Urothelium cell line (cell line): ENCODE measurements at places on chromosomes 16 and 17.

GRCh38 chr16:85783441-85783840, 15.9 kb downstream of the EMC8 start:
- DNase-seq, result no peak

DNA sequence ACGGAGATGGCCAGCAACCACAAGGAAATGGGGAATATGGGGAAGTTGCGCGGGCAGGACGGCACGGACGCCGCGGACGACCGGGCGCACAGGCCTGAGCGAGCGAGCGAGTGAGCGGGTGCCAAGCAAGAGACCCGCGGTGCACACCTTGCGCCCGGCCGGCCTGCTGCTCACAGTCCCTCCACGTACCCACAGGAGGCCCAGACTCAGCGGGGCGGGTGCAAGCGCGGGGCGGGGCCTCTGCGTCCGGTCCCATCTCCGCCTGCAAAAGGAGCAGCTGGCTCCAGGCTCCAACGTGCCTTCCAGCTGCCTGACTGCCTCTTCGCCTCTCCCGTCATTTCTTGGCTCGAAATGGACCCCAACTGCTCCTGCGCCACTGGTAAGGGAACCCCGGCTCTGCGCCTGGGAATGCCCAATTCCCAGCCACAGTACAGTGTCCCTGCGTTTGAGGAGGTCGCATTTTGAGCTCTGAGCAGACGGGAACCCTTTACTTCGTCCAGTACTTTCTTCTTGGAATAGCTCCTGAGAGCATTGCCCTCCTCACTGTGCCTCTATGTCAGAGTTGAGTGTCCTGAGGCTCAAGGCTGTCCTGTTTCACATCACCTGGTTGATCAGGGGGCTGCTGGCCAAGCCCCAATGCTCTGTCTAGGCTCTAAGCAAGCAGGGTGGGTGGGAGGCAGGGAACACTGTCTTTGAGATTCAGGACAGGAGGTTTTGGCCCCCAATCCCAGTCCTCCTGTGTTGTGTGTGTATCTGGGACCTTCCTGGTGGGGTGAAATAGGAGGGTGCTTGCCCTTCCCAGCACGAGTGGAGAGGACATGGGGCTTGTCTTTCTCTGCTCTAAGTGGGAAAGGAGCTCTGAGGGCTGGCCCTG, 8.1 kb upstream of the MT1E start:
- no peak for DNase-seq

- DNase-seq, result no peak
These were observed 25.9 kb downstream of the HOXB1 start for GRCh38 chr17:48504953-48505352.

GRCh38 chr17:67041941-67042899, 2.1 kb upstream of the CACNG1 start:
- DNase-seq, result no peak

GRCh38 chr17:38534498-38534885, 71.3 kb downstream of the SRCIN1 start:
- DNase-seq, result no peak

DNA sequence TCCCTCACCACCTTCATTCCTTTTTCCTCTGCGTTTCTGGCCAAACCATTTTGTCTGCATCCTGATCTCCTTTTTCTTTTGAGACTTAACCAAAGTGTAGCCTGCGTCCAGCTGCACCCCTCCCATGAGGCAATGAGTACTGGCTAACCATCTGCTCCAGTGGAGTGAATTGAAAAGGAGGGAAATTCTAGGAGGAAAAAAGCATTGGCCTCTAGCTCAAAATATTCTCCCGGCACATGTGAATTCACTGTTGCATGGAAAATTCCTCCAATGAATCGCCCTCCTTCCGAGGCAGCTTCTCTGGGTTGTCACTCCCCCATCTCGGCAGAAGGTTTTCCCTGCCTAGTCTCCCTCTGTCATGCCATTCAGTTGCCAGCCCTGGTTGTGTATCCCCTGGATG, 5.6 kb downstream of the RAP1GAP2 start:
- no peak for DNase-seq

GRCh38 chr17:49851387-49852291, 3.8 kb upstream of the TAC4 start:
- DNase-seq, result peak; percentile 77

DNA sequence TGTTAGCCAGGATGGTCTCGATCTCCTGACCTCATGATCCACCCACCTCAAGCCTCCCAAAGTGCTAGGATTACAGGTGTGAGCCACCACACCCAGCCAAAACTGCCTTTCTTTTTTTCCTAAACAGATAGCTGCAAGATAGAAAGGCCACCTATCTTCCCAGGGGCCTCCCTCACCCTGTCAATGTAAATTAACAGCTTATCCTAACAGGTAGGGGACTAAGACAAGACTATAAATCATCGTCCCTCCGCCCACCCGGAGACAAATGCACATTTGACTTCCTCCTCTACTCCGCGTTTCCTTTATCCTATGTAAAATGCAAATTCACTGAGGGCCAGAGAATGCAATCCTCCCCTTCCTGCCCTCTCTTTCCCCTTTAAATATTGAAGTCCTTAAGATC, 71.4 kb downstream of the MARF1 start:
- no peak for DNase-seq

GRCh38 chr17:19799796-19800195, 51.7 kb upstream of the ALDH3A1 start:
- no peak for DNase-seq

DNA sequence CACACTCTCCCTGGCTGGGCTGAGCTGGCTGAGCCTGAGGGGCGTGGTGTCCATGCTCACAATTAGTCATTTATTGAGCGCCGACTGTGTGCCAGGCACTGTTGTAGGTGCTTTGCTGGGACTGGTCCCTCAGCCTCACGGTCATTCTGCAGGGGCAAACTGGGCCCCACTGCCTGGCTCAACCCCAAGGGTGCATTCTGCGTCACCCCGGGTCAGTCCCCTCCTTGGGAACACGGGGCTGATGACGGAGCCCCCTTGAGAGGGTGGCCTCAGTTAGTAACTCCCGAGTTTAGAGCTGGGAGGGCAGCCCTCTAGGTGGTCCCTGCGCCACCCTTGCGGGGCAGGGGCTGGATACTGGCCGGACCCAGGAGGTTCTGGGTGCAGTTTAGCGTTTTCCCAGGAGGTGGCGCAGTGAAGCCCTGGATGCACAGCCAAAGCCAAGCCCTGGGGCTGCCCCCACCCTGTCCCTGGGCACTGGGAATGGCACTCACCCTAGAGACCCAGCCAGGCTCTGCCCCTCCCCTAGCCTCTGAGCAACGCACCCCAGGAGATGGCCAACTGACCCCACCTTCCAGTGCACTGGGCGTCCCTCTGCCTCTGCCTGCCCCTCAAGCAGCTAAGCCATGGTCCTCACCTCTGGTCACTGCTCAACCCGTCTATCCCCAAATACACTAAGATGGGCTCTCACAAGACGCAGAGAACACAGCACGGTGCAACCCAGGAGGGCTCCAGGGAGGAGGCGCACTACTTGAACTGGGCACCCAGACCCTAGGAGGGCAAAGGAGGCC, 243.2 kb upstream of the GSE1 start:
- peak; percentile 79 for DNase-seq

GRCh38 chr16:16062023-16062937, 112.9 kb downstream of the ABCC1 start:
- no peak for DNase-seq

GRCh38 chr17:624341-624860, 90.2 kb downstream of the VPS53 start:
- DNase-seq, result no peak

GRCh38 chr17:1813088-1813487, 16.6 kb downstream of the SMYD4 start:
- no peak for DNase-seq

DNA sequence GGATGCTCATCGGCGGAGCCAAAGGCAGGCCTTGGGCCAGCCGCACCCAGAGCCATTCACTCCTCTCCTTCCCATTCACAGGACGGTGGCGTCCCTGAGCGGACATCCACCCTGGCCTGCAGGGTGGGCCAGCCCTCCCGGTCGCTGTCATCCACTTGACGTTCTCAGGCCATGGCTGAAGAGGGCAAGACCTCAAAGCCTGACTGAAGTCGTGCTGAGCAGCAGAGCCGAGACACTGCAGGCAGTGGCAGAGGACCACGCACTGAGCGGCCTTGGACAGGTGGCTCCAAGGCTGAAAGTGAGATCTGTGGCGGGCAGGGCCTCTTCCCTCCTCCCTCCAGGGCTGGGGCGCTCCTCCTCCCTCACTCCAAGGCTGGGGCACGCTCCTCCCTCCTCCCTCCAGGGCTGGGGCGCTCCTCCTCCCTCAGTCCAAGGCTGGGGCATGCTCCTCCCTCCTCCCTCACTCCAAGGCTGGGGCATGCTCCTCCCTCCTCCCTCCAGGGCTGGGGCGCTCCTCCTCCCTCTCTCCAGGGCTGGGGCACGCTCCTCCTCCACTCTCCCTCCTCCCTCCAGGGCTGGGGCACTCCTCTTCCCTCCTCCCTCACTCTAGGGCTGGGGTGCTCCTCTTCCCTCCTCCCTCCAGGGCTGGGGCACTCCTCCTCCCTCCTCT, 24.1 kb downstream of the GNPTG start:
- no peak for DNase-seq

DNA sequence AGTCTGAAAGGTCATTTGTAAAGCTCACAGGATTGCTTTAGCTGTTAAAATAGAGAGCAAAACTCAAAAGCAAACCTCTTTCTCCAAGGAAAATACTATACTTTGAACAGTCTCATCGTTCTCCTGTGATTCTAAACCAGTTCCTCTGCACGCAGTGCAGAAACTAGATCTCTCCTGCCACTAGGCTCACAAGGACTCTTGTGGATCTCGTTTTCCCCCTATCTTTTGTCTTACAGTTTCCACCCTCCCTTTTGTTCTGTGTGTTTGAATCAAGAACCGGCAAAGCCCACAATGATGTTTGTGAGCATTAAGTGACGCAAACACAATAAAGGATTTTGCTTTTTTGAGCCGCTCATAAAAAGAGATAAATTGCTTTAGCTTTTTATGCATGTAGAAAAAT, 1103.5 kb upstream of the RBFOX1 start:
- no peak for DNase-seq

- no peak for DNase-seq
These were observed 11.0 kb downstream of the HSD11B2 start for GRCh38 chr16:67441907-67442306.

- DNase-seq, result peak; percentile 32
These were observed 25.6 kb downstream of the SOST start for GRCh38 chr17:43732958-43733357.

DNA sequence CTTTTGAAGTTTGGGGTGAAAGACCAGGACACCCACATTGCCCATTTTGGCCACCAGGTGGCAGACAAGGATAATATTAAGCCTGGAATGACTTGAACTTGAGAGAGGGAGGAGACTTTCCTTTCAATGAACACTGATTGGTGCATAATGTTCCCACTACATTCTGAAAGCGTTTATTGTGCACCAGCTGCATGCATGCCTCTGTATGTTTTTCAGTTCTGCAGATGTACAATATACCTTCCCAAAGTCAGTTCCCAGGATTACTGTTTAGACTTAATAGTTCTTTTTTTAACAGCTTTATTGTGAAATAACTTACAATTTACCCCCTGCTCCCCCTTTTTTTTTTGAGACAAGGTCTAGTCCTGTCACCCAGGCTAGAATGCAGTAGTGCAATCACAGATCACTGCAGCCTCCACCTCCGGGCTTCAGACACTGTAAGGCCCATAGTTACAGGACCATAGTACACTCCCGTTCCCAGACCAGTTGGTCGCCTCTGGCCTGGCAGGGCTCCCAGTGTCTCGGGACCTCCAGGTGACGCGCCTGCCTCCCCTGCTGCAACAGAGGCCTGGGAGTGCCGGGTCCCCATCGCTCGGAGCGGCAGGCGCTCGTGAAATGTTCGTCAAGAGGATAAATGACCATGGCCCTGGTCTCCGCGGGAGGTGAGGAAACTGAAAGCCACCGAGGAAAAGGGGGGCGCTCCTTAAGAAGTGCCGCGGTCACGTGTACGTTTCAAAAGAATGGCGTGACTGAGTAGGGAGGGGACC, 12.2 kb downstream of the CES2 start:
- DNase-seq, result peak; percentile 86

- no peak for DNase-seq
These were observed 19.5 kb downstream of the TRAF4 start for GRCh38 chr17:28763137-28763799.
